ENCODE measurements at places on chromosomes 6 and 20.

GRCh38 chr6:82217018-82217586 is 30.4 kb downstream of the IBTK start:
- DNase-seq: no peak

DNA sequence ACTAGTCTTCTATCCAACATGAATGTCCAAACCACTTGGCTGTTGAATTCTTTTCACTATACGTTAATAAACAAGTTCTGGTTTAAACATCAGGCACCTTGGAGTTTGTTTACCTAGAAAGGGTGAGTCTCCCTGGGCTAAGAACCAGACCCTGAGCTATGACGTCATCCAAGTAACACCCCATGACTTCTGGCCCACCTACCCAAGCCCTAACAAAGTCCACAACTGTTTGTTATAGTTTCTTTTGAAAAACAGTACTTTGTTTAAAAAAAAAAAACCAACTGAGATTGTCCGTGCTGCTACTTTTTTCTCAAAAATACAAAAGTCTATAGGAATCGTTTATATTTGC is 146.9 kb upstream of the BEND6 start:
- no peak for DNase-seq

- DNase-seq: no peak
These were observed 80.4 kb upstream of the RIPOR2 start for GRCh38 chr6:25016014-25016720.

DNA sequence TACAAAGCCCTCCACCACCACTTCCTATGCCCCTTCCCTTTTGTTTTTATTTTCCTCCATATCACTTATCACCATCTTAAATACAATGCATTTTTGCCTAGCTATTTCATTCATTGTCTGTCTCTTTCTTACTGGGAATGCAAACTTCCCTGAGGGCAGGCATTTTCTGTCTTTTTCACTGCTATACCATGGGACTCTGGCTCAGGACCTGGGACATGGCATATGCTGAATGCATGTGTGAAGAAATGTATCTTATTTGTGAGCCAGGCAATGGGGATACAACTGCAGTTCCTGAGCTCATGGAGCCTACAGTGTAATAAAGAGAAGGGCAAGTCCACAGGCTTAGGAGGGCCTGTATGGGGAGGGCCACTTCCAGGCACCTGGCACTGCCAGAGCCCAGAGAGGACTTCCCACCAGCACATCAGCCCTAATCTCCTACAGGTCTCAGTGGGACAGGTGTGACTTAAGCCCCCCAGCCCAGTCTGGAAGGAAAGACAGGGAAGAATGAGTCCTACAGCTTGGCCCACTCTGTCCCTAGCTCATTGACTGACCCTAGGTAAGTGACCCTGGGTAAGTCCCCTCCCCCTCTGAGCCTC is 43.2 kb downstream of the TFEB start:
- no peak for DNase-seq

- no peak for DNase-seq
These were observed 192.5 kb upstream of the MAN1A1 start for GRCh38 chr6:119542037-119542436.

All from stimulated activated CD8-positive, alpha-beta memory T cell treated with anti-CD3 and anti-CD28 coated beads, Interleukin-12 subunit alpha, Interleukin-12 subunit beta, amount 100 ng/mL, for 4 hours (primary cell).